IMR-90 (cell line): ENCODE measurements at places on chromosomes 2 and 18. TPM values are rescaled to one million over a fixed set of nuclear protein-coding genes. Genes with fewer than 3 reads are reported as not detected.

Gene MAL
- total RNA-seq, result not detected in 2 replicates

Gene RASGRP3
- total RNA-seq, result 2.5 and 3.0 TPM in 2 replicates

Gene UGT1A5
- total RNA-seq, result not detected in 2 replicates

Gene SCN7A
- total RNA-seq, result 0.90 and 1.7 TPM in 2 replicates

Gene FAM237A
- not detected in 2 replicates for total RNA-seq

Gene FASTKD1
- 11.5 and 16.9 TPM in 2 replicates for total RNA-seq

Gene POTEI
- total RNA-seq, result not detected in 2 replicates

Gene RETSAT
- 25.0 and 32.3 TPM in 2 replicates for total RNA-seq

Gene KLHL30
- under 0.01 TPM in 1 of 2 replicates, not detected in the other for total RNA-seq

Gene HMSD
- 0.28 and 0.36 TPM in 2 replicates for total RNA-seq

GRCh38 chr2:199395311-199395710, 62.4 kb downstream of the SATB2 start:
- no peak overlapping the region for H3K4me3 ChIP-seq
- DNase-seq, result peak; percentile 11
- H3K27ac ChIP-seq, result no peak overlapping the region
- peaks cover 3% of the 10 kb centered on the region; the same call in 1 of the 2 replicates for H3K36me3 ChIP-seq
- H3K27me3 ChIP-seq, result no peaks in the 10 kb centered on the region
- peaks cover 2% of the 10 kb centered on the region; the same call in 1 of the 2 replicates for H3K4me1 ChIP-seq

- peaks cover 6% of the 10 kb centered on the region; the same call in 1 of the 2 replicates for H3K27me3 ChIP-seq
- no peak overlapping the region for H3K4me3 ChIP-seq
- peaks cover 8% of the 10 kb centered on the region for H3K4me1 ChIP-seq
- no peak overlapping the region for H3K27ac ChIP-seq
These were observed 51.8 kb downstream of the MERTK start for GRCh38 chr2:111950236-111950635.

DNA sequence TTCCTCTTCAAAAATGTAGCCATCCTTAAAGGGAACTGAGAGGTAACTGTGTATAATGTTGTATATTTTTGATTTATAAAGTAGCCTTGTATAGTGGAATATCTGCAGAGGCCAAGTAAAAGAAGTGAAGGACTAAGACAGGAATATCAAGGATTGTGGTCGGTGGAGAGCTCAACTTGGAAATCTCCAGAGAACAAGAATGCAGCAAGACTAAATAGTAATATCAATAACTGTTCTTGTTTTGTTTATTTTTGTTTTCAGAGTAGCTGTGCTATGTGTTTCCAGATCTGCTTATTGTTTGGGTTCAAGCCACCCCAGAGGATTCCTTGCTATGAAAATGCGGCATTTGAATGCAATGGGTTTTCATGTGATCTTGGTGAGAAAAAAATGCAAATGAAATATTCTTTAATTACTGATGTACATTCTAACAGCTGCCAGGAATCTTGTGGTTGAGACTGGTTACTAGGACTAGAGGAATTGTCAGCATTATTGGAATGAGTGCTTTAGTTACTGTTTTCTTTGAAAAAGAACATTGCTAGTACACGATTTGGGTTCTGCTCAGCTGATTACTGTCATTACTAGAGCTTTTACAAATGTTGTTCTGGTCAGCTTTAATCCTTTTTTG, 25.0 kb downstream of the FASTKD2 start:
- DNase-seq, result peak; percentile 20
- peaks cover 1% of the 10 kb centered on the region; the same call in 1 of the 2 replicates for H3K4me1 ChIP-seq
- H3K4me3 ChIP-seq, result no peak overlapping the region
- H3K27me3 ChIP-seq, result no peaks in the 10 kb centered on the region
- peaks cover 16% of the 10 kb centered on the region for H3K36me3 ChIP-seq

- DNase-seq, result no peak
- H3K36me3 ChIP-seq, result no peaks in the 10 kb centered on the region
- no peaks in the 10 kb centered on the region for H3K27me3 ChIP-seq
- peaks cover 25% of the 10 kb centered on the region for H3K4me1 ChIP-seq
These were observed 83.7 kb upstream of the RND3 start for GRCh38 chr2:150571121-150571520.

- H3K4me3 ChIP-seq, result no peak overlapping the region
- no peaks in the 10 kb centered on the region for H3K4me1 ChIP-seq
- peak; percentile 69 for DNase-seq
- no peaks in the 10 kb centered on the region for H3K36me3 ChIP-seq
- no peak overlapping the region for H3K27ac ChIP-seq
- no peaks in the 10 kb centered on the region for H3K27me3 ChIP-seq
These were observed 308.3 kb upstream of the SLC8A1 start for GRCh38 chr2:40760071-40760666.

- H3K4me1 ChIP-seq, result no peaks in the 10 kb centered on the region
- H3K36me3 ChIP-seq, result no peaks in the 10 kb centered on the region
- no peak overlapping the region for H3K4me3 ChIP-seq
- peaks cover 38% of the 10 kb centered on the region for H3K27me3 ChIP-seq
- H3K27ac ChIP-seq, result no peak overlapping the region
- no peak for DNase-seq
These were observed 254.8 kb downstream of the CYP26B1 start for GRCh38 chr2:71892896-71893295.

- no peaks in the 10 kb centered on the region for H3K27me3 ChIP-seq
- no peaks in the 10 kb centered on the region for H3K36me3 ChIP-seq
- H3K4me3 ChIP-seq, result no peak overlapping the region
- no peak overlapping the region for H3K27ac ChIP-seq
- H3K4me1 ChIP-seq, result no peaks in the 10 kb centered on the region
- no peak for DNase-seq
These were observed 787.9 kb upstream of the FANCL start for GRCh38 chr2:59029058-59029457.

DNA sequence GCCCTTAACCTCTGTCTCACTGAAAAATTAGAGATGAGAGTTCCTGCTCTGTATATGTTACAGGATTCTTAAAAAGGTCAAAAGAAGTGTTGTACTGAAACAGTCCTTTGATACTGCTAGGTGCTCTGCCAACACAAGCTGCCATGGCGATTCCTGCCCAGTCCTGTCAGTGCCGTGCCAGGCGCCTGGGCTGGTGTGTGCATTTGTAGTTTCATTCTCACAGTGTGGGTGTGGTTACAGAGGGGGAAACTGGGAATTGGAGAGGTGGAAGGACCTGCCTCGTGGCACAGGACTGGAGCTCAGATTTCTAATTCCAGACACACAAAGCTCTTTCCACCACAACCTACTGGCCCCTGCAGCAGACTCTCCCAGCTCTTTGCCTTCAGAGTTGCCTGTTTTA, 122.3 kb upstream of the RAB6C start:
- H3K27me3 ChIP-seq, result no peaks in the 10 kb centered on the region
- no peaks in the 10 kb centered on the region for H3K36me3 ChIP-seq
- no peak for DNase-seq
- H3K4me3 ChIP-seq, result no peak overlapping the region
- no peak overlapping the region for H3K27ac ChIP-seq
- no peaks in the 10 kb centered on the region for H3K4me1 ChIP-seq

- peaks cover 2% of the 10 kb centered on the region; the same call in 1 of the 2 replicates for H3K27me3 ChIP-seq
- no peaks in the 10 kb centered on the region for H3K4me1 ChIP-seq
- no peaks in the 10 kb centered on the region for H3K36me3 ChIP-seq
These were observed 78.4 kb downstream of the SETBP1 start for GRCh38 chr18:44758861-44759631.

- DNase-seq, result no peak
- H3K4me1 ChIP-seq, result no peaks in the 10 kb centered on the region
- H3K27me3 ChIP-seq, result peaks cover 21% of the 10 kb centered on the region
- H3K27ac ChIP-seq, result no peak overlapping the region
These were observed 35.0 kb downstream of the TPRKB start for GRCh38 chr2:73701968-73702665.

- H3K4me1 ChIP-seq, result no peaks in the 10 kb centered on the region
- peaks cover 2% of the 10 kb centered on the region; the same call in 1 of the 2 replicates for H3K27me3 ChIP-seq
- no peaks in the 10 kb centered on the region for H3K36me3 ChIP-seq
- no peak for DNase-seq
- no peak overlapping the region for H3K27ac ChIP-seq
These were observed 12.5 kb downstream of the SETBP1 start for GRCh38 chr18:44693030-44693784.

- H3K4me3 ChIP-seq, result no peak overlapping the region
- H3K4me1 ChIP-seq, result peaks cover 14% of the 10 kb centered on the region
- H3K36me3 ChIP-seq, result no peaks in the 10 kb centered on the region
- H3K27ac ChIP-seq, result peak overlapping the region; percentile 26; the same call in 1 of the 2 replicates
- DNase-seq, result peak; percentile 96
- H3K27me3 ChIP-seq, result no peaks in the 10 kb centered on the region
These were observed 29.4 kb upstream of the WDR75 start for GRCh38 chr2:189411860-189412259.

DNA sequence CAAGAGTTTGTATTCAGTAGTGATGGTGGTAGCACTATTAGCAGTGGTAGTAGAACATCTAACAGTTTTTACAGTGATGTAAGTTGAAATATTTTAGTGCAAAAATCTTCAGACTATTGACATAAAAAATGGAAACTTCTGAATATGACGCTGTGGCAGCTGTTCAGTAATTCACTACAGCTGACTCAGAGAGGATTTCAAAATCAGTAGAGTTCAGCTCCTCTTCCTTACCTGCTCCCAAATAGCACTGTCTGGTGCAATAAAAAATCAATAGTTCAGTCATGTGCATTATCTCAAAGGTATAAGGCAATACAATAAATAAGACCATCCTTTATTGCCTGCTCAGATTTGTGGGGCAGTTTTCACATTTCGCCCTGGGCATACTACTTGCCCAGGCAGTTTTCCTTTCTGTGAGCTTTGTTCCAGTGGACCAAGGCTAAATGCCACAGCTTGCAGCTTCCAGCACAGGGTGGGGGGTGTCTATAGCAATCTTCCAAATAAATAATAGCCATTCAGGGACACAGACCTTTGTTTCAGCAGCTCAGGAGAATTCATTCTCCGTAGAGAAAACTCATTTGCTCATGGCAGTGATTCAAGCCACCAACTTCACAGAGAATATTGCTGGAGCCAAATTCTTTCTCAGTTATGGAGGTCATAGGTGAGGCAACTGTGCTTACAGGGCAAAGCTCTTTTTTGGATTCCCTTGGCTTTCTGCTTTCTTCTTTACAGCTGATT, 33.9 kb upstream of the GORASP2 start:
- no peaks in the 10 kb centered on the region; the same call in none of the 2 replicates for H3K27me3 ChIP-seq
- no peak overlapping the region for H3K4me3 ChIP-seq
- no peaks in the 10 kb centered on the region for H3K36me3 ChIP-seq
- no peak for DNase-seq

DNA sequence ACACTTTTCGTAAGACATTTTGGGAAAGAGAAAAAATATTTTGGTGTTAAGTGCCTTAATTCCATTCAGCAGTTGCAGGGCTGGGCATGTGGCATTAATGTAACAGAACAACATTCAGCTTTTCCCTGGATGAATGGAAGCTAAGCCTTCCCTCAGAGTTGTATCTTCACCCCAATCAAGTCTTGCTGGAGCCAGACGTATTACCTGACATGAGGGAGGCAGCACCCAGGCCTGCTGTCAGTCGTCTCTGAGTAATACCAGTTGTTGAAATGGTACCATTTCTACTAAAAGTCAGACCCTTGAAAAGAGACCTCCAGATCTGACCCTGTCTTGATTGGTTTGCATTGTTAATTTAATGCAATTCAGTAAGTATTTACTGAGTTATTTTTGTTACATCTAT, 57.5 kb downstream of the MALT1 start:
- no peak for DNase-seq
- H3K36me3 ChIP-seq, result peaks cover 3% of the 10 kb centered on the region; the same call in 1 of the 2 replicates

DNA sequence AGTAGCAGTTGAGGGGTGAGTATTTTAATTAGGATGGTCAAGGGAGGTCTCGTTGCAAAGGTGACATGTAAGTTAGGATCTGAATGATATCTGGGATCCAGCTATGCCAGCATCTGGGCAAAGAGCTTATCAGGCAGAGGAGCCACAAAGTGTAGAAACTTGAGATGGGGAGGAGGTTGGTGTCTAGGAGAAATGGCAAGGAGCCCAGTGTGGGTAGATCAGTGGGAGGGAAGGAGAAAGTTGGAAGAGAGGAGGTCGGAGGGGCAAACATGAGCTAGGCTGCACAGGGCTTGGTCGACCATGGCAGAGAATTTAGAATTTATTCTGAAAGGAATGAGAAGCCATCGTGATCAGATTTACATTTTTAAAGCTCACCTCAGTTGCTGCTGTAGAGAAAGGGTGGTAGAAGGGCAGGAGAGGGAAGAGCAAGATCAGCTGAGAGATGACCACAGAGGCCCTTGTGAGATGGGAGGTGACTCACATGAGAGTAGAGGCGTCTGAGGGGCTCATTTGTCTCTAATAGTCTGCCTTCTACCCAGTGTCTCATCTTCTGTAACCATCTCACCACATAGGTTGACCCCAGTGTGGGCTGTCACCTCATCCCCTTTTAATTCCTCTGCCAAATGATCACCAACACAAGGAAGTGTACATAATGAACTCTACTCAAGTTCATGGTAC, 170.0 kb downstream of the ETAA1 start:
- H3K4me3 ChIP-seq, result no peak overlapping the region
- peaks cover 18% of the 10 kb centered on the region for H3K4me1 ChIP-seq
- peak; percentile 50 for DNase-seq
- H3K27me3 ChIP-seq, result no peaks in the 10 kb centered on the region
